CD4-positive, alpha-beta T cell treated with Interleukin-12 subunit alpha and Interleukin-12 subunit beta, for 1 hour (primary cell): ENCODE measurements at places on chromosomes 5 and 9.
A peak's percentile ranks its signal among the peaks of the same experiment; 100 is the strongest.

- no peak for DNase-seq
Measured at GRCh38 chr5:121596882-121597281, 254.8 kb upstream of the FTMT start.

- DNase-seq, result no peak
Measured at GRCh38 chr5:127863610-127864395, 160.6 kb downstream of the CCDC192 start.

- no peak for DNase-seq
Measured at GRCh38 chr9:1941989-1942388, 73.2 kb upstream of the SMARCA2 start.

- DNase-seq, result peak; percentile 35
Measured at GRCh38 chr5:133287500-133287899, 235.7 kb downstream of the HSPA4 start.

DNA sequence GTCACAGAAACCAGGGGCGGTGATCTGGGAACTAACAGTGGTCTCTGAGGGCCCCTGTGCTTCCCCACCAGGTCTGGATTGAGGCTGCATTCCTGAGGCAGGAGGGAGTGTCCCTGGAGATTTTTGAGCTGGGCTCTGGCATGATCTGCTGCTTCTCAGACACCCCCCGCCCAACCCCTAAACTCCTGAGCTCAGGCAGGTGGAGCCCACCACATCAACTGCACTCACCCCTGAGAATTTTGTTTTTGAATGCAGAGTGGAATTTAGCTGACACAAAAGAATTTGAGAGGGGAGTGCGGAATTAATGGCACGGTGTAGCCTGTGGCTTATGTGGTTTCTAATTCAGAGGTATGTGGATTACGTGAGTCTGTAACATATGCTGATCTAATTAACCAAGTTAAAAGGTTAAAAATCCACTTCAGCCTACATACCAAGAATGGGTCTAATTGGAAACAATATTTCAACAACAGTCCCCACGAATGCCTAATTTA is 23.9 kb upstream of the CTSL start:
- DNase-seq, result no peak

DNA sequence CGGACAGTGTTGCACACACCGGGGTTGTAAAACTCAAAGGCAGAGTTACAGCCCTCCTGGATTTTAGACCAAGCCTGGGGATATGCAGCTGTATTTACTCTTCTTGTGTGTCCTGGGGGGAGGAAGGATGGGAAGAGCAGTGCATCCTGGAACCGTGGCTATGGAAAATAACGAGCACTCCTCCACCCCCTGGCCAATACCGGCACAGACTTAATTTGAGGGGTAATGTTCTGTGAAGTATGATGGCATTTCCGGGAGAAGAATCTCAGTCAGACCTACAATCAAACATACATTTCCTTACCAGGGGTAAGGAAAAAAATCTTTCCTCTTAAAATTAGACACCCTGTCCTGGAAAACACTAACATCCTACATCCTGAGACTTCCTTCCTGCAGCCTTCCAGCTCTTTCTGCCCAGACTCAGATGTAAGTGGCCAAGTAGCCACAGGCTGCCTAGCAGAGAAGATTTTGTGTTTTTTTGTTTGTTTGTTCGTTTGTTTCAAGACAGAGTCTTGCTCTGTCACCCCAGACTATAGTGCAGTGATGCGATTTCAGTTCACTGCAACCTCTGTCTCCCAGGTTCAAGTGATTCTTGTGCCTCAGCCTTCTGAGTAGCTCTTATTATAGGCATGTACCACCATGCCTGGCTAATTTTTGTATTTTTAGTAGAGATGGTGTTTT is 11.0 kb upstream of the ERMP1 start:
- DNase-seq, result no peak

DNA sequence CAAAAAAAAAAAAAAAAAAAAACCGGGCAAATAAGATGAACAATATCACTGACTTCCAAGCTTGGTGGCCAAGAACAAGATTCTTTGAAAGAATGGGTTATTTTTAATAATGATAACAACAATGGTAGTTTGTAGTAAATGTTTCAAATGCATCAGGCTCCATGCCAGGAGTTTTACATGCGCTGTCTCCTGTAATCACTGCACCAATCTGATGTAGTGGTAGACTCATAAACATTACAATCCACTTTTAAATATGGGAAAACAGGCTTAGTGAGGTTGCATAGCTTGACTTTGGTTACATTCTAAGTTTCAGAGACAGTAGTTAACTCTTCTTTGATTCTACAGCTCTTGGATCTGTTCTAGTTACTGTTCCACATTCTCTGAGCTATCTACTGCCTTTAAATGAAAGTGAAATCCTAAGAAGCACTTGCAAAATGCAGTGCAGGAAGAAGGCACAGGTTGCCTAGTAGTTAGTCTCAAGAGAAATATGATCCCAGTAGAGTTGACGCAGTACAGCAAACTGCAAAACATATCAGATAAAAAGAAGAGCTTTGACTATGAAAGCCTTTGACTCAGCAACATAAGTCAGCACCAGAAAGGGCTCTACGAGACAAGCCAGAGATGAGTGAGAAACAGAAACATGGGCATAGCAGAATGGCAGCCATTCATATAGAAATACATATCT is 62.1 kb downstream of the PDE4D start:
- no peak for DNase-seq

GRCh38 chr5:169626779-169627178 is 10.3 kb upstream of the DOCK2 start:
- DNase-seq, result no peak

DNA sequence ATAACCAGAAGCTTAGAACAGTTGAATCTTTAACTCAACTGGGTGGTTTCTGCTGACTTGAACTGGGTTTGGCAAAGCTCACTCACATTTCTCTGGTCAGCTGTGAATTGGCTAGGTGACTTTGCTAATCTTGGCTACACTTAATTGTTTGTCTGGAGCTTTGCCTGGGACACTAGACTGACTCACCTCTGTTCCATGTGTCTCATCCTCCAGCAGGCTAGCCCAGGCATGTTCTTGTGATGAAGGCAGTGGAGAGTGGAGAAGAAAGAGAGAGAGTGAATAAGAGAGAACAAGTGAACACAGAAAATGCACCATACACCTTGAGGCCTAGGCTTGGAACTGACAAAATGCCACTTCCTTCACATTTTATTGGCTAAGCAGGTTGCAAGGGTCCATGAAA is 32.6 kb downstream of the SPATA31D1 start:
- no peak for DNase-seq

- no peak for DNase-seq
Measured at GRCh38 chr9:27348785-27349697, 52.1 kb upstream of the EQTN start.

- DNase-seq, result no peak
Measured at GRCh38 chr9:13728131-13728530, 448.6 kb upstream of the MPDZ start.

- DNase-seq, result no peak
Measured at GRCh38 chr5:177008716-177009115, 2.1 kb upstream of the UIMC1 start.

DNA sequence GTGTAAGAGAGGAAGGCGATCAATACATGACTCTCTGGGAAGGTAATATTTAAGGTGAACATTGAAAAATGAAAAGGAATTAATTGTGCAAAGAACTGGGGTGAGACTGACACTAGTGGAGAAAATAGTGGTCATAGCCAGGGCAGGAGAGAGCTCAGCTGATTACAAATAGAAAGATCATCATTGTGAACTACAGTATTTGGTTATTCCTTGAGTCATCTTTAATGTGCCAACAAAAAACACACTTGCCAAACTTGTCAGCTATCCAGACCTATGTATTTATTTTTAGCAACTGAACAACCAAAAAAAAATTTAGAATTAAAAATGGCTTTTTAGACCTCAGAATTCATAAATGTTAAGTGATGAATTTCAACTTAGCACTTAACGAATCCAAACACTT is 749.8 kb upstream of the CDH9 start:
- no peak for DNase-seq

DNA sequence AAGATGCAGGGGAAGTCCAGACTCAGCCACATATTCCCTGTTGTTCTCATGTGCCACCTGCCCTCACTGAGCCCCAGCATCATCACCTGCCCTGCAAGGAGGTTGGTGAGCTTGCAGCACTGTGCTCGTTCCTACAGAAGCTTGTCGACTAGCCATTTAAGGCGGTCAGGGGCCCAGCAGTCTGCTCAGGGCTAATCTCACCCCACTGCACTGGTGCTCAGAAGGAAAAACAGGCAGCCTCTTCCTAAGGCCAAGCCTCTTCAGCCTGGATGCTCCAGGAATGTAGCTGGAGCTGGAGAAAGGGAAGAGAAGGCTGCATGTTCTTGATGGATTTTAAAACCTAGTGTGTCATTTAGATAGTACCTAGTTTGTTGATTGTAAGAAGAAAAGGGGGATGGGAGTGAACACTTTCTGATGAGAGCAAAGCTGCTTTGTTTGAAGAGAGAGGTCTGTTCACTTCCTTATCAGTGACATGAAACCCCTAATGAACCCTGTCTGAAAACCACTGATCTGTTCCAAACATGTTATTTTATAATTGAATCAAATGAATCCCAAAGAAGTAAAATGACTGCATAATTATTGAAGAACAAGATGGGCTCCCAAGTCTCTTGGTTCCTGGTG is 10.6 kb upstream of the ASPN start:
- DNase-seq, result no peak

DNA sequence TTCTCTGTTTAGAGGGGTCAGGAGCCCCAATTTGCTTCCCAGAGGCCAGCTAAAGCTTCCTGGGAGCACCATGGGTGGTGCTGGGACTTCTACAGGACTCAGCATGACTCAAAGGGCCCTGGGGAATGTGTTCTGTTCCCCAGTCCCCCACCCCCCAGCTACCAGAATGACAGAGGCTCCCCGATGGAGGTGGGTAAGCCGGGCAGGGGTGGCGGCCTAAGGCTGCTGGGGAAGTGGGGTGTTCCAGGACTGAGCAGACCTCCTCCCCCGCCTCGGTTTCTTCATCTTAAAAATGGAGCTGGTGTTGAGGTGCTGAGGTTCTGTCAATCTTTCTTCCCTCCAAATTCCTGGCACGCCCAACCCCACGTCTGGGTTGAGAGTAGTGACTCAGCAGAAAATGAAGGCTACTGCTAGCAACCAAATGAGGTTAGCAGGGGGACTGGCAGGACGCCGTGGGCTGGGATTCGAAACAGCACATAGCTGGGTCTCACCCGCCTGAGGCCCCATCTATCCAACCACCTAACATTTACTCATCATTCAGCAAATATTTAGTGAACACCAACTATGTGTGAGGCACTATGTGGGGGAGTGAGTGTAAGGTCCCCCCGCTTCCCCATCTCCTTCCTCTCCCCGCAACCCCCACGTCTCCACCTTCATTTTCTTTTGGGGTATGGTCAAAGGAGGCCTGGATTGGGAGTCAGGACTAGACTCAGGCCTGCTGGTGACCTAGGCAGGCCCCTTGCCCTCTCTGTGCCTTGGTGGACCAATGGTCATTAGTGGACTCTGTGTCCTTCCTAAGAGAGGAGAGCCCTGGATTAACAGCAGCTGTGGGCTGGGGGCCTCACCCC is 50.2 kb downstream of the C9orf50 start:
- DNase-seq, result no peak

- no peak for DNase-seq
Measured at GRCh38 chr9:35341585-35341984, 148.3 kb upstream of the RUSC2 start.

DNA sequence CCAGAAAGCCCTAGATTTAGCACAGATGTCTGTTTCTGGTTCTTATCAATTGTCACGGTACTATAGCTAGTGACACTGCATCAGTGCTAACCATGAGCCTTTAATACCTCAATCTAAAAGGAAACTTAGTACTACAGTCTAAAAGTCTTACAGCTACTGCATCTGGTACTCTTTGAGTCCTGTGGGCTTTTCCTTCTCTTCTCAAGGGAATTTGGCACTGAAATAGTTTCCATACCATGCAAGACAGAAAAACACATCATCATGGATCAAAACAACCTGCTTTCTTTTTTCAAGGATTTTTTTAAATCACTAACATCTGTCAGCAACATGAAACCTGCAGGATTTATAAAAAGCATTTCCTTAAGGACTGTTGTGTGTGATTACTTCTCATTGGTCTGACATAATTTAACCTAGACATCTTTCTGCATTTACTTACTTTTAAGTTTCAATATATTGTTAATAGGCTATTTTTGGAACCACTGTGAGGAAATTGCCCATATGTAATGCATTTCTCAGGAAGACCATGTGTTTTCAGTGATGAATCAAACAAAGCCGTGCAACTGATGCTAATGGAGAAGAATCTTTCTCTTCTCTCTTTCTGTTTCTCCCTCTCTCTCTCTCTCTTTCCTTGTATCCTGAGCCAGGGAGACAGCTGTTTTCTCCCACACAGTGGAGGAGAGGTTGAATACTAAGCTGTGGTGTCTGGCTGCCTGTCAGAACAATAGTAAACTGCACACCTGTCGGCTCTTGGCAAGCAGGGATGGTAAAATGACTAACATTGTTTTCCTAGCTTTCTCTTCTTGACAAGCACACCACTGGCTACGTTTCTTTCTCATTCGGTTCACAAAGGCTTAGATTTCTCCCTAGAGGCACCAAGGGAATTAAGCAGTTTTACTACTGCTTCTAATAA is 273.4 kb downstream of the CSNK1G3 start:
- DNase-seq, result no peak

DNA sequence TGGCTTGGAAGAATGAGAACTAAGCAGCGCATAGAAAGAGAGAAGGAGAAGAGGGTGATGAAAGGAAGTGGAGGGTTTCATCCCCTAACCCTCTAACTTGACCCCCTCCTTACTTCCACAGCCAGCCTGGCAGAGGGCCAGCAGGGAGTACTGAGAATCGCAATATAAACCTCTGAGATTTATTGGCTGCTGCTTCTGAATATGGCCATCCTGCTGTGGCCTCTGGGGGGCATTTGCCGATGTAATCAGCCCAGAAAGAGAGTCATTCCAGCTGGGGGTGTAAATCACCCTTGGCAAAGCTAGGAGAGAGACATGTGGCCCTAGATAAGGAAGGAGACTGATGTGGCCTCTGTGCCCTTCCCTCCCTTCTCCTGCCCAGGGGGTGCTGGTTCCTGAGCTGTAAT is 960 bp upstream of the GFRA3 start:
- no peak for DNase-seq

- no peak for DNase-seq
Measured at GRCh38 chr9:122209451-122209850, 19.3 kb downstream of the LHX6 start.

GRCh38 chr5:142529626-142530278 is 156.1 kb downstream of the FGF1 start:
- no peak for DNase-seq

- no peak for DNase-seq
Measured at GRCh38 chr5:116370886-116371285, 203.7 kb downstream of the SEMA6A start.

DNA sequence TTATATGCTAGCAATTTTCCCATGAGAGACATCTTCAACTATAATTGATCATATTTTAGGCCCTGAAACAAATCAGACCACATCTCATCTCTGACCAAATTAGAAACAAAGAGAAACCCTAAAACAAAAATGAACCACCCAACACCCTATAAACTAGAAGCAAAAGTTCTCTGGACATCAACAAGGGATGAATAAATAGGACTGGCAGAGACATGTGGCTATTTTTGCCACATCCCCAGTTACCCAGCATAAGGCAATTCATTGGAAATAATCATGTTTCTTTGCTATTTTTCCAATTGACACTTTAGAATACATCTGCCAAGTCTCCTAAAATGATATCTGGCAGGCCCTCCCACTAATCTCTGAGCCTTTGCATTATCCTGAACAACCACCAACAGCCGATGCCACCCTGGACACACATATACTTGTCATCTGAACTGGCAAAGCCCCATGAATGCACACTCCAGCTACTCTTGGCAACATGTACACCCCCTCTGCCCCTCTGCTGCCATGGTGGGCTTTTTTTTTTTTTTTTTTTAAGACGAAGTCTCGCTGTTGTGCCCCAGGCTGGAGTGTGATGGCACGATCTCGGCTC is 53.5 kb upstream of the EQTN start:
- DNase-seq, result no peak
